ENCODE measurements at places on chromosomes 5 and 9.

DNA sequence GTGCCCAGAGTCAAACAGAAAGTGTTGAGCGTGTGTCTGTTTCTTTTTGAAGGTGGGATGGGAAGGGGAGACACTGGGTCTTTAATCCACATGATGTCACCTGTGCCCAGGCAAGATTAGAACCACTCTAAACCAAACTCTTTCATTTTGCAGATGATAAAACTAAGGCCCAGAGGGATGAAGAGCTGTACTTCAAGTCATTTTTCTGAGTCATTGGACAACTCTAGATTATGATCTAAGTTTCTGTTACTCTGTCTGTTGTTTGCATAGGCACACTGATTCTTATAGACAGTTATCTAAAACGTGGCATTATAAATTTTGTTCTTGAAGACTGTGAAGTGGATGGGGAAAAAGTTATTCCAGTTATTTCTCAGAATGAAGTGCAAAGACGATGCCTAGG lies 48.8 kb downstream of the MAST4 start:
- DNase-seq = no peak

DNA sequence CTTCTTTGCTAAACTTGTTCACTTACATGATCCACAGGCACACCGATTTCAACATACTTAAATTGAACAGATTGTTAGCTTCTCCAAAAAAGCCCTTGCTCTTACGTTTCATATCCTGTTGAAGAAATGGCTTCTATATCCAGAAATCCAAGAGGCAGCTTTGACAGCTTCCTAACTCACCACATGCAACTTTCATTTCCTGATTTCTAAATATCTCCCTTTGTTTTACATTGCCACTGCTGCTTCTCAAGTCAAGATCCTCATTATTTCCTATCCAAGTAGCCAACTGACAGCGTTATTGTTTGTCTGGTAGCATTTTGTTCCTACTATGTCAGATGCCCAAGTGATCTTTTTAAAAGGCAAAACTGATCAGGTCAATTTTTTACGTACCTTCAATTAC lies 913.2 kb upstream of the TYRP1 start:
- no peak for DNase-seq

DNA sequence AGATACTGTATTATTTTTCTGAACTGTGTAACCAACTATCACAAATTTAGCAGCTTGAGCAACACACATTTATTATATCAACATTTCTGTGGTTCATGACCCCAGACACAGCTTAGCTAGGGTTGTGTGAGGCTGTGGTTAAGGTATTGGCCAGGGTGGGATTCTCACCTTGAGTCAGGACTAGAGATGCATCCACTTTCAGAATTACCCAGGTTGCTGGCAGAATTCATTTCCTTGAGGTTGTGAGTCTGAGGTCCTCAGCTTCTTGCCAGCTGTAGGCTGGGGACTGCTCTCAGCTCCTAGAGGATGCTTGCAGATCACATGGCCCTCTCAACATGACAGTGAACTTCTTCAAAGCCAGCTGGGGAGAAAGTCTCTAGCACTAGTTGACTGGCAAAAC lies 122.5 kb upstream of the RASGRF2 start:
- no peak for DNase-seq

DNA sequence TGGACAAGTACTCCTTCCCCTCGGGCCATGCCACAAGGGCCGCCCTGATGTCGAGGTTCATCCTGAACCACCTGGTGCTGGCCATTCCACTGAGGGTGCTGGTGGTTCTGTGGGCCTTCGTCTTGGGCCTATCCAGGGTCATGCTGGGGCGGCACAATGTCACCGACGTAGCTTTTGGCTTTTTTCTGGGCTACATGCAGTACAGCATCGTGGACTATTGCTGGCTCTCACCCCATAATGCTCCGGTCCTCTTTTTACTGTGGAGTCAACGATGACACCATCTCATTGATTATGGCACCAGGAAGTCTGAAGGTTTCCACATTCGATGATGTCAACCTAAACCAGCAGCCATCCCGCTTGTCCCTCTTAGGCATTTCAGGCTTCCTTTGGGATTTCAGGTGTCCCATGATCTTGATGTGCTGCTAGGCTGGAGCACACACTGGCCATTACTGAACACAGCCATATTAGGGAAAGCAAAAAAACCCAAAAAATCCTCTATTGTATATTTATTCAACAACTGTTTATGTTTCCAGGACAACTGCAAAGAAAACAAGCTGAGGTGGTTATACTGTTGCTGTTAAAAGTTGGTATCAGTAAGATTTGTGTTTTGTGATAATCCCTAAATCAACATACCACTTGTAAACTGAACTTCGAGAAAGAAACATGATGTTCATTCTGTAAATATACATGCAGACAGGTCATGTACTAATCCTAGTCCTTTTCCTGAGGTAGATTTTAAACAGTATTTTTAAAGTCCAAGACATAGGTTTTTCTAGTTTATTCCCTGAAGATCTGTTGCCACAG lies 1.1 kb downstream of the PLPP6 start:
- peak; percentile 7 for DNase-seq

DNA sequence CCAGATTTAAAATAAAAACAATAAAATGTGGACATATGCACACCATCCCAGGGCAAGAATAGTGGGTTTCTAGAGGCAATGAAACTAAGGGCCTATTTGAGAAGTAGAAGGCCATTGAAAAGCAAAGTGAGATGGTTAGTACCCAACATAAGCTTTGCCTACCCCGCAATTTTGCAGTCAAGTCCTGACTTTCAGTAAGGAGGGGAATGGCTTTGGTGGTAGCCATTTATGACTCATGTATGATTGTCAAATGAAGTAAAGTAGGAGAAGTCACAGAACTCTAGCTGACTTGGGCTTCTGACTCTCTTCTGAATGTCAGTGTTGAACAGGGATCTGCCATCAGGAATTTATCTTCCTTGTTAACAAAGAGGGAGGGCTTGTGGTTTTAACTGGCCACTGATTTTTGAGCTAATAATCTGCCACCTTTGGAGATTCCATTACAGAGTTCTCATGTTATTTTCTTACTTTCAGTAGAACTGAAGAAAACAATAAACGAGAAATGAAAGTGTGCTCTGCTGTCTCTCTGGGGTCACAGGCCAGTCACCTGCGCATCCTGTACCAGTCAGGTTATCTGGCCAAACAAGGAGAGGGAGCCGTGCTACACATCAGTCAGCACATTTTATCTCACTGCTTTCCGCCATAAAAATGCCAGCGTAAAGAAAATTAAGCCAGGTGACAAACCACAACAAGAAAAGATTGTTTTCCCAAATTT lies 14.3 kb upstream of the SNCAIP start:
- DNase-seq = no peak

DNA sequence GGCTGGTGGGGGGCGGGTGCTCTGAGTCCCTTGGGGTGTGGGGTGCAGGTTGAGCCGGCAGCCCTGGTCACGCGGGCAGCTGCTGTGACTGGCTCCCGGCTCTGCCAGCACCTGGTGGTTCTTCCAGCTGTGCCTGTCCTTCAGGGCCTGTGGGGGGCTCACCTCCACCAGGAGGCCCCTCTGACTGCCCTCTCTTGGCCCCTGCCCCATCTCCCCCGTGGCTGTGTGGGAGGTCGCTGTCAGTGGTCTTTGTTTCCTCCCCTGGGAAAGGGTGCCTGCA lies 3.3 kb downstream of the RXRA start:
- no peak for DNase-seq

- no peak for DNase-seq
Measured at GRCh38 chr5:108924457-108924961, 176.8 kb downstream of the FER start.

DNA sequence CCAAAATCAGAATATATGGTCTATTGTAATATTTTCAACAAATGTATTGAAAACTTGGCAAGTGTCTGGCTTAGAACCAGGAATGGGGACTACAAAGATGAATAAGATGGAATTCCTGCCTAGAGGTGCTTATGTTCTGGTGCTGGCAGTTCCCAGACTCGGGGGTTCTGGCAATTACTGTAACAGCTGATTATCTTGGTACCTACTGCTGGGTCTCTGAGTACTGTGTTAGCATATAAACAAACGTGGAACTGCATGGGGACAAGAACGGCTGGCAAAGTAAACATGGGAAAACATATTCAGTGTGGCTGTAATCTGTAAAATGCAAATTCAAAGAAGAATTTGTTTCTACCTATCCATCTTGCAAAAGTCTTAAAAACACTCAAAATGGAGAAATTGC lies 89.9 kb downstream of the SLC24A2 start:
- no peak for DNase-seq

DNA sequence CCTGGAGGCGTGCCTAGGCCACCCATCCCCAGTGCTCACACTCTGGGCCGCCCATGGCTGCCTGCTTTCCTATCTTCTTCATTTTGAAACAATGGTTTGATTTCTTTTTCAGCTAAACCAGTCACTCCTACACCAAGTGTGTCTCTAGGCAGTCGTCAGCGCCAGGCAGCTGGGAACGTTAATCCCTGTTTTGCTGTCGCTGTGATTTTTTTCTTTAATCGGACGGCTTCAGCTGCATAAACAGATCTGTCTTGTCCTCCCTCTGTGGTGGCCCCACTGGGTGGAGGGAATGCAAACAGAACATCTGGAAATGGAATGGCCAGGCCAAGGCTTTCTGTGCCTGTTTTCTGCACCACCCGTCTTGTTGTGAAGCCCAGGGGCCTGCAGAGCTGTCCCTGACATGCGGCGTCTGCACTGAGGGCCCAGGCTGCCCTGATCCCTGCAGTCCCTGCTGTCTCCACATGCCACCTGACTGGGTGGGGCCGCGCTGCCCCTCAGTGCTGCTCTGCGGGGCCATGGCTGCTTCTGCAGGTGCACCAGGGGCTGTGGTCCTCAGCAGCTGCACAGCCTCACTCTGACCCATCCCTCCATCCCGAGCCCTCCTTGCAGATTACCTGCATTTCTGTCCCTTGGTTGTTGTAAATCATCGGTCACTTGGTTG lies 51.5 kb downstream of the WNK2 start:
- DNase-seq = no peak

GRCh38 chr5:81530919-81531318 lies 137.0 kb upstream of the ACOT12 start:
- DNase-seq = peak; percentile 10

DNA sequence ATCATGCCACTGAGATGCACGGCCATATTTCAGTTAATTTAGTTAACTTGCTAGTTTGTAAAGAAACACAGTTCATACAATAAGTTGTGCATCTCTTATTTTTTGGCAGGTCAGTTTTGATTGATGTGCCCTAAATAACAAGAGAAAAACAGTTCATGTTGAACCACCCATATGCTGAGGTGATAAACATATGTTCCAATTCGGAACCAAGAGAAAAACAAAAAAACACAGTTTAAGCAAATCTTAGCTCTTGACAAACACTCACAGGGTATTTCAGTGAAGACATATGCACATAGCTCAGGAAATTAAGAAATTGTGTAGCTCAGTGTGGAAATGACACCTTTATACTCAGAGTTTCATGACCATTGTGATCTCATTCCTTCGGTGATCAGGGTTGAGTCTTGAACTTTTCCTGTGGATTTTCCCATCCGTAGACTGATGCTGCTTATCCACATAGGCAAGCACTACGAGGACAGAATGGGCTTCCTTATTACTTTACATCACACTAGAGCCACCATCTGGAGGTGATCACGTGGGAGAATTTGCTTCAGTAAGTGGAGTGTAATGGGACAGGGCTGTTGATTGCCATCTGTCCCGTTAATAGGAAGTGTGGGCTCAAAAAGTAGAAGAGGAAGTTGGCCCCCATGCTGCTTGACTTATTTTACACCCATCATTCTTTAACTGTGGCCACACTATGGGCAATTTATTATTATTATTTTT lies 773.0 kb downstream of the MTRR start:
- DNase-seq = no peak

- DNase-seq = no peak
Measured at GRCh38 chr9:120910643-120911042, 16.0 kb downstream of the TRAF1 start.

GRCh38 chr5:74251141-74252035 lies 389.1 kb downstream of the ENC1 start:
- DNase-seq = peak; percentile 98

DNA sequence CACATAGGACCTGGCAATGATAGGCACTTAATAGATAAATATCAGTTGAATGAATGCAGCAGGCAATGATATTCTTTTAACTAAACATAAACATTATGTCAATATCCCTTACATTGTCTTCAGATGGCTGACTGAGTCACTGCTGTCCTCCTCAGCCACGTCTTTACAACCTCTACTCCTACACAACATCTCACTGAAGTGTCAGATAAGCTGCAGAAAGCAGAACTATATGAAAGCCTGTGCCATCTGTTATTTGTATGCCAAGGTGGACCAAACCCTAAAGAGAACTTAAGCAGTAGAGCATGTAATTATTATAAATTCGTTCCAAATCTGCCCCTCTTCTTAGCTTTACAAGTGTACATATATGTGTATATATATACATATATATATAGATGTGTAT lies 271.2 kb downstream of the RASEF start:
- no peak for DNase-seq

- DNase-seq = peak; percentile 94
Measured at GRCh38 chr5:135139381-135140134, 105.5 kb upstream of the PITX1 start.

DNA sequence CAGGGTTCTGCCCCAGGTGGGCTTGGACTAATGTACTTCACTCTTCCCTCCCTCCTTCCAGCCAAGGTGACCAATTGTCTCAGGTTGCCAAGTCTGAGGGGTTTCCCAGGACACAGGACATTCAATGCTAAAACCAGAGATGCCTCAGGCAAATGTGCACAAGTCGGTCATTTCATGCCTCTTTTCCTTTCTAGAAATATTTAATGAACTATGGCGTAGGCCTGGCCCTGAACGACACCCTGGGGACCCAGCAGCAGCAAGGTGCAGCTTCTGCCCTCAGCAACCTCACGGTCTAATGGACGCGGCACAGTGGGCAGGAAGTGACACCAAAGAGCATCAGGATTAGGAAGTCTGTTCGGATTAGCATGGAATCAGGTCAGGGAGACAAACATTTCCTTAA lies 148.1 kb downstream of the MTX3 start:
- no peak for DNase-seq

DNA sequence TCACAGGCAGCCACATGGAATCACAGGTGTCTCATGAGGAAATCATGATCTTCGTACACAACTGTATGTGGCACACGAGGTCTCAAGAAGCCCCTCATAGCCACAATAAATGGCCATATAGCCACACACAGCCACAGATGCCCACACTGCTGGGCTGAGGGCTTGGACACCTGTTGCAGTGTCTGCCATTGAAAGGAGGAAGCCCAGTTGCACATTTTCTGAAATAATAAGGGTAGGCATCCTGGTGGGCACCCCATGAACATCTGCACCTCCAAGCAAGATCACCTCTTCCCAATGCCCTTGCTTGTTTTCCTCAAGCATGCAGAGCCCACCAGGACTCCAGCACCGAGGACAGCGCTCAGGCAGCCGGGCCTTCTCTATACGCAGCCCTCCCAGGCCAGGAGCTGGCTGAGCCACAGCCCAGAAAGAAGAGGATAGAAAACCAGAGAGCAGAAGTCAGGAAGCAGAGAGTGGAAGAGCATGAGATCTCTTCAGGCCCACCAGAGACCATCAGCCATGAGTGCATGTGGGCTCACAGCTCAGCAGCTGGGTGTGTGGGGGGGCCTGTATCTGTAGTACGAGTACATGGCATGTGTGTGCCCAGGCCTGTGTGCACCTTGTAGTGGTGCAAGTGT lies 1.0 kb upstream of the ACSL6 start:
- DNase-seq = peak; percentile 69

GRCh38 chr9:79604149-79604548 lies 32.4 kb downstream of the TLE4 start:
- DNase-seq = no peak

Measured in iris pigment epithelial cell (primary cell).